ENCODE measurements at places on chromosomes 3 and 15. TPM values are rescaled to one million over a fixed set of nuclear protein-coding genes. Genes with fewer than 3 reads are reported as not detected.

The CCDC71 gene
- 28.3 TPM for total RNA-seq

DNA sequence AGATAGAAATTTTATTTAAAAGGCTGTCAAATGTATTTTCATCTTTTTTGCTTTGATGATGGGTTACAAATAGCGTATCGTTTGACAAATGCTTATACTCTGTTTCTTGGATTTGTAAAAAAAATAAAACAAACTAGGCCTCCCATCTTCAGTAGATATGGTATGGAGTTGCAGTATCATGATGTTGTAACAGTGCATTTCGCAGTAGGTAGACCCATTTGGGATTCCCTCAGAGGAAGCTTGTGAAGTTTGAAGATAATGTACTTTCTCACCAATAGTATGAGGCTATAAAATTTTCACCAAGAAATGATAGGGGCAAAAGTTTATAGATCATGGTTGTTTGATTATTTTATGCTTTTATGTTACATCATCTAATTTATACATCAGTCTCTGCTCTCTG lies 10.8 kb downstream of the MBNL1 start:
- DNase-seq = no peak

- DNase-seq = no peak
Measured at GRCh38 chr3:195571361-195571760, 12.4 kb downstream of the APOD start.

The TF gene
- total RNA-seq = not detected

DNA sequence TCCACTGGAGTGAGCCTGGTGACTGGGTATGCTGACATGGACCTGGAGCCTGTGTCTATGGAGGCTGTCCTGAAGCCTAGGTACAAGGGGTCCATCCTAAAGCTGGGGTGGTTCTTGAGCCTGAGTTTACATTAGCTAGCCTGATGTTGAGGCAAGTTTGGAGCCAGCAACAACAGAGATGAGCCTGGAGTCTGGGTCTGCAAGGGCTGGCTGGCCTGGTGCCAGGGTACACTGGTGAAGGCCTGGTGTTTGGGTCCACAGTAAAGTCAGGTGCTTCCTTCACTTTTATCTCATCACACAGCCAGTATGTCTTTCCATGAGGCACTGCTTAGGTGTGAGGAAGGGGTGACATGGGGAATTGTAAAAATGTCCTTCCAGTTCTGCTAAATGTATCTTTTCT lies 49.5 kb downstream of the TP63 start:
- no peak for DNase-seq

- DNase-seq = peak; percentile 68
Measured at GRCh38 chr15:90465930-90466567, 63.7 kb upstream of the CRTC3 start.

DNA sequence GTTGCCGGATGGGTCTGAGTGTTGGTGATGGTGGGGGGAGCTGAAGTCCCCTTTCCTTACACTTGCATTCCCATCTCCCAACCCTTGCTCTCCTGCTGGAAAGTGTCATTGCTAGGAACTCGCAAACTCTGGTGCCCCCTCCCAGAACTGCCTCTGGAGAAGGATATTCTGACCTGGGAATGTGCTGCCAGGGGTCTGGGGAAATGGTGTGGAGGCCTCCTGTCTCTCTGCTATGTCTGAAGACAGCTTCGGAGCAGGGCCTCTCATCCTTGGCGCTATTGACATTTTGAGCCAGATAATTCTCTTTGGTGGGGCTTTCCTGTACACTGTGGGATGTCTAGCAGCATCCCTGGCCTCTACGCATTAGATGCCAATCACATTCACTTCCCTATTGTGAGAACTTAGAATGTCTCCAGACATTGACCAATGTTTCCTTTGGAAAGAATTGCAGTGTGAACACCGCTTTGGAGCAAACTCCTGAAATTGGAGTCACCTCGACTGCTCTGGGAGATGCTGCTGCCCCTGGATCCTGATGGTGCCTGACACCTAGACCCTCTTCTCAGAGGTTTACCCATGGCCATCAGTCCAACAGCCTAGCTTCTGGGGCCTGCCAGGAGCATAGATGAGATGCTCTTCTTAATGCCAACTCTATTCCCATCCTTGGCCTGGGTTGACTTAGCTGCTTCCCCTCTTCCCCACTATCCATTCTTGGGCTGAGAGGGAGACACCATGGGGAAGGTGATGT lies 2.2 kb upstream of the KY start:
- DNase-seq = no peak

DNA sequence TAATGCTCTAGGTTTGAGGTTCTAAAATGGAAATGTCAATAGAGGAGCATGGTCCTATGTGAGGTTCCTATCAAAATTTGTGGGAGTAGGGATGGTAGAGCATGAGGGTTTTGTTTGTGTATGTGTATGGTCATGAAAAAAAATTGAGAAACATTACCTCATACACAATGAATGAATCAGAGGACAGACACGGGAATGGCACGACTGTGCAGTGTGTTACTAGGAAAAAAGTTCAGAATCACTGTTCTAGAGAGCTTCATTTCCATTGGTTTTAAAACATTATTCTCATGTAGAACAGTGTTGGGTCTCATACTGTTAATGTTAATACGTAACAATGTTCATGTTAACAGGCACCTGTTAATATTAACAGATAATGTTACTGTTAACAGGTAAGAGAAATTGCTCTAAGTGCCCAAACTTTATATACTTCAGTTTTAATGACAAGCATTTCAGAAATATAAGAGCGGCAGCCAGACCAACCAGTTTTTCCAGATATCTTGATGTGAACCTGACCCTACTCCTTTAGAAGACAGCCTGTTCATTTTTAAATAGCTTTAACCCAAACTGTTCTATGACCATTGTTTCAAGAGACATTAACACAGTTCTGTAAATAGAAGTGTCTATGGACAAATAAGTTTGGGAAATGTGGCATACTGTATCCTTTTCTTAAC lies 48.0 kb downstream of the SLC15A2 start:
- DNase-seq = peak; percentile 7

The SLC22A14 gene
- total RNA-seq = not detected

- DNase-seq = peak; percentile 87
Measured at GRCh38 chr15:56805466-56806147, 72.3 kb upstream of the ZNF280D start.

All from IMR-90 (cell line).